ENCODE measurements at places on chromosomes 11 and 22.

DNA sequence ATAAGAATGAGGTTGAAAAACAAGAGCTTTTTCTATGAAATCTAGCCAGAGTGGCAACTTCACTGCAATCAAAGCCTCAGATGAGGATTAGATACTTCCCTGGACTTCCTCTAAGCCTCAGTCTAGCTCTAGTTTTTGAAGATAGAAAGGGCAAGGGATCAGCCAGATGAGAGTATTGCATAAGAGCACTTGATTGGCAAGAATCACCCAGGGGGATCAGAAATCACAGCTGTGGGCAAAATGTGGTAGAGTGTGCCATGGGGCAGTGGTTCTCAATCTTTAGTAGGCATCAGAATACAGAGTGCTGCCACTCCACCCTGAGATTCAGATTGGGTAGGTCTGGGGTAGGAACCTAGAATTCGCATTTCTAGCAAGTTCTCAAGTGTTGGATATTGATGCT is 82.4 kb downstream of the EXT2 start:
- DNase-seq, result no peak

- no peak for DNase-seq
Measured at GRCh38 chr11:10868352-10868751, 10.5 kb upstream of the ZBED5 start.

DNA sequence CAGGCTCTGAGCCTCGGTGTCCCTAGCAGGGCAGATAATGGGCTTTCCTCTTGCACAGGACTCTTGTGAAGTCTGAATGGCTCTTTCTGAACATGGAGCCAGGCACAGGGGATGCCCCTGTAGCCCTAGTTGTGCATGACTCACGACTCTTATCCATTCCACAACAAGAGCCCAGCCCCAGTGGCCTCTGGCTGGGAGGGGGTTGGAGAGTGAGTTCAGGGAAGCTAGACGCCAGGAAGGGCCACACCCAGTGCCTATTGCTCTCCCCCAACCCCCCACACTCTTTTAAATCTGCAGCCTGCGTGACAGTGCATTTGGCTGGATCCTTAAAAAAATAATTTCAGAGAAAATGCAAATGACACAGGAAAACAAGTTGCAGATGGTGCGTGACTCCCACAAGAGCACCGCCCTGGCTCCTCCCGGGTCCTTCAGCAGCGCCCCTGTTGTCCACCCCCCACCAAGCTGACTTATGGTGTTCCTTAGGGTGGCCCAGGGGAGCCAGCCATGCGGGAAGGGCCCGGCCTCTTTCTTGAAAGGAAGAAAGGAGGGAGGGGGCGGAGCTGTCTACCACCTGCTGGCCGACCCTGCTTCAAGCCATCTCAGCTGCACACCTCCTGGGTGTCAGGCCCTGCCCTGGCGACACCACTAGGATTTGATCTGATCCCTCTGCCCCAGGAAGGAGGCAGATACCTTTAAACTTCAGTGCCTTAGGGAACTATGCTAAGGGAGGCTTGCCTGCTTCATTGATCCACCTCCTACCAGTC is 74.7 kb downstream of the MN1 start:
- peak; percentile 78 for DNase-seq

GRCh38 chr11:86954269-86955110 is 705 bp downstream of the FZD4 start:
- DNase-seq, result peak; percentile 67

GRCh38 chr22:24496661-24497060 is 1.5 kb downstream of the UPB1 start:
- no peak for DNase-seq

DNA sequence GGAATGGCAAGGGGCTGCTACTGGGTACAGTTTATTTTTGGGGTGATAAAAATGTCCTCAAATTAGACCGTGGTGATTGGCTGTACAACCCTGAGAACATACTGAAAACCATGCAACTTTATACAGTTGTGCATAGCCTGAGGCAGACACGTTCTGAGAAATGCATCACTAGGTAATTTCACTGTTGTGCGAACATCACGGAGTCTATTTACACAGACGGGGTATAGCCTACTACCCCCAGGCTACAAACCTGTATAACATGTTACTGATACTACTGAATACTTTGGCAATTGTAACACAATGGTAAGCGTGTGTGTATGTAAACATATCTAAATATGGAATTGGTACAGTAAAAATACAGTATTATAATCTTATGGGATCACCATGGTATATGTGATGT is 23.6 kb downstream of the NARS2 start:
- DNase-seq, result no peak

DNA sequence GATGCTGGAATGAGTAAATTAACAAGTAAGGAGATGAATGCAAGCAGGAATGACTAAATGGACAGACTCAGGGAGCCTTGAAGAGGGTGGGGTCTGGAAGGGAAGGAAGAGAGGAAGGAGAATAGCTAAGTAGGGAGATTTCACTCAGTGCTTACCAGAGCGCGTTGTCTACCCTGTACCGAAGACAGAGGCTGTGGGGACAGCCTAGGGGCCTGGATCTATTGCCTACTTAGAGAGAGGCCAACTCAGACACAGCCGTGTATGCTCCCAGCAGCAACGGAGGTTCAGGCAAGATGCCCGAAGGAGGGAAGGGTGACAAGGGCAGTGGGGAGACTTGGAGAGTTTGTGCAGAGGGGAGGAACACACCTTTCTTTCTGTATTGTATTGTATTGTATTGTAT is at the start of gene FOLR2:
FOLR2 (plus strand) TSS at position 157 of the 400 bp plus-strand sequence. CDS start 1,791 bp downstream, outside the sequence.
- no peak for DNase-seq

- no peak for DNase-seq
Measured at GRCh38 chr11:130150790-130151189, 8.8 kb upstream of the ST14 start.

- no peak for DNase-seq
Measured at GRCh38 chr11:31805629-31806185, 5.4 kb downstream of the PAX6 start.

DNA sequence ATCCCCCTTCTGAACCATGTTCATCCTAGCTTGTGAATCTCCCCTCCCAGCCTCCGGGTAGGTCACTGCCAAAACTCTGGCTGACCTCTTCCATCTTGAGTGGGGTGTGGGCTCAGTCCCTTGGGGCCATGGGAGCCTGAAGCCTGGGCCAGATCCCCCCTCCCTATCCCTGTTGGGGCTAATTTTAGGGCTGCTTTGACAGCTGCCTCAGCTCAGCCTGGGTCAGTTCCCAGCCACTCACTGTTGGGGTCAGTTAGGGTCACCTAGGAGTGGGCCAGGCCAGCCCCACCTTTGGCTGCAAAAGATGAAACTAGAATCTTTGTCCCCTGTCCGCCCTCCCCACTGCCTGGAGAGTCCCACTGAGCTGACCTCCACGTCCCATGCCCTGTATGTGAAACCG is 29.8 kb upstream of the P2RY2 start:
- DNase-seq, result no peak

- peak; percentile 44 for DNase-seq
Measured at GRCh38 chr22:26800858-26801257, 143.5 kb downstream of the MIAT start.

DNA sequence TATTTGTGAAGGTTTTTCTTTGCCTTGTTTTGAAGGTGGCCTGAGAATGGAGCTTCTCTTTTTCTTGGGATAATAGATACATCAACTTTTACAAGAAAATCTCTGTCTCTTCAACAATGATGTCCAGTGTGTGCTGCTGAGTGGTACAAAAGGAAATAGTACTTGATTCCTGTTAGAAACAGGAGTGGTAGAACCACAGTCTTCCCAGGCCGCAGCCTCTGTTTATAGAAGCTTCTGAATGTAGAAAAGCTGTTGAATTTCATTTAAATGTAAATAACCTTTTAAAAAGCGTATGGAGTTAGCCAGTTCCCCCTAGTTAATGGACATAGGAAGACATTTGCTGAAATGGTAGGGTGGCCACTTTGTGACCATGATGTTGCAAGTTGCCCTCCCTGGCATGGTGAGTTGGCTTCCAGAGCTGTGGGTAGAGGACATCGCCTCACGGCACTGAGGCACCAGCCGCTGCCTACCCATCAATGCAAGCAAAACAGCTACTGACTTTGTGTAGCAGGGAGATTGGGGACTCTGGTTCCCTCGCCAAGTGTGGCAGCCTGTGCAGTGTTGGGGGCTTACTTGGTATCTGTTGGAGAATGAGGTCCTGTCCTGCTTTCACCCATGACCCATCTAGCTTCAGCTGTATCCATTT is 31.6 kb downstream of the C11orf91 start:
- no peak for DNase-seq

- DNase-seq, result no peak
Measured at GRCh38 chr22:48950151-48950915, 877.3 kb downstream of the BRD1 start.

- DNase-seq, result no peak
Measured at GRCh38 chr11:76361374-76361773, 19.6 kb downstream of the THAP12 start.

DNA sequence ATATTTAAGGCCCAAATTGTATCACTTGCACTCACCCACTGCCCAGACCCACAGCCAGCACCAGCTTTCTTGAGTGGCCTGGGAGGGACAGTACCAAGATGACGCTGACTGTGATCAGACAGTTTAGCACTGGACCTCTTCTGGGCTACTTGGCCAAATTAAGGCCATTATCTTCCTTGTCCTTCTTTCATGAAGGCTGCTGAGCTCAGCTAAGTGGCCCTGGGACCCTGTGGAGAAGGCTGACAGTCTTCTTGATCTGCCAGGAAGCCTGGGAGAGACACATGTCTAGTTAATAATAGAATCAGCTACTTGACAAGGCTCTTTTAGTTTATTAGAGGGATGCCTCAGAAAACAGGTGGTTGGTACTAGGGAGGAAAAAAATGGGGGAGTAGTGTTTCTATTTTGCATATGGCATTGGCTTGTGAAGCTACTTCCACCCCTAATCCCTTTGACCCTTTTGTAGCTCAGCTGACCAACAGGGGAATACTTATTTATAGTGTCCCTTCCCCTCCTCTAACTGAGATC is 127.9 kb upstream of the NTM start:
- DNase-seq, result peak; percentile 72

- DNase-seq, result no peak
Measured at GRCh38 chr11:125588505-125588904, 4.1 kb upstream of the STT3A start.

DNA sequence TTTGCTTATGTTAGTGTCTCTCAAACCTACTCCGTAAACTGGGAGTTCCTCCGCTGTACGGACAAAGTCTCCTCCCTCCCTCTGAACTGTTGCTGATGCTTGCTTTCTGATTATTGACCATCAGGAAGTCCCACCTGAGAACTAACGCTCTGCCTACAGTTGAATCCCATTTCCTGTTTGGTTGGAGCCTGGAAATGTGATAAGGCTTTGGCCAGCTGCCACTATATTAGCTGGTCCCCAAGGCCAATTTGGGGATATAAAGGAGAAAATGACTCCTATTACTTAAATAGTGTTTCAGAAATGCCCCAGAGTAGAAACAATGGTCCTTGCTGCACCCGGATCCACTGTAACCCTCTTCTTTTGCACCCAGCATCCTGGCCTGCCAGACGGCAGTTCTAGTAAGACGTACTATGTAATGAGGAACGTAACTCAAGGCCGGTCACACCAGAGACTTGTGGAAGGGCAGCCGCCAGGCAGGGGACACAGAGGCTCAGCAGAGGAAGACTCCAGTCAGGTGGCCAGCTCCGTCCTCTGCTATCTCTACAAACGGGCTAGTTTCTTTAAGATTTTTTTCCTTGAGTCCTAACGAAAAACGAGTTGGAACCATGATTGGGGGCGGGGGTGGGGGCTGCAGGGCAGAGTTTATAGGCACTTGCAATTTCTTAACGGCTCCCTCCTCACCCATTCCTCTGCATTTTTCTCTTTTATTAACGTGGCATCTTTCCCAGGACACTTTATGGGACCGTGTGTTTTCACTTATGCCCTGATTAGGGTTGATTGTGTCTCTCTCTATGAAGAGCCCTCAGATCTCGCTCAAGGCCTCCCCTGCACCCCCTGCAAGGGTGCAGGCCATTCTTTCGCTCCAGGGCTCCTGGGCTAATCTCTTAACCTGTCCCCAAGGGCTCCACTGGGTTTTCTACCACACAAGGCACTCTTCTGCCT is 72.8 kb upstream of the CDON start:
- DNase-seq, result no peak

DNA sequence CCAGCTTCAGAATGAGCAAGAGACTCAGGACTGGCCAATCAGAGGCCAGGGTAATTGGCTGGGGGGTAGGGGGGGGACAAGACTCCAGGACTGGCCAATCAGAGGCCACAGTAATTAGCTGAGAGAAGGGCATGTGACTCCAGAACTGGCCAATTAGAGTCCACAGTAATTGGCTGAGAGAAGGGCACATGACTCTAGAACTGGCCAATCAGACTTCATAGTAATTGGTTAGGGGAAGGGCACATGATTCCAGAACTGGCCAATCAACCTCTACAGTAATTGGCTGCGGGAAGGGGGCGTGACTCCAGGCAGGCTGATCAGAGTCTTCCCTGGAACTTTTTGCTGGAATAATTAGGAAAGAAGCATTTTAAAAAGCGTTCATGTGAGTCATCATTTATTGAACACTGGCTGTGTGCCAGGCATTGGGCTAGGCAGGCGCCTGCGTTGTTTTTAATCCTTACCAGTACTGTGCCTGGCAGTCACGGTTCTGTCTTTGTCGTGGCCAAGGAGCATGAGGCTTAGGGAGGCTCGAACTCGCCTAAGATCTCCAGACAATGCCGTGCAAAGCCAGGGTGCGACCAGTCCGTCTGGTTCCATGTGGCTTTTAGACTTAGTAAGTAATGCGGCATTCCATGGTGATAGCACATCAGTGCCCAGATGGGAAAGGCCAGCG is 508.1 kb downstream of the TBC1D22A start:
- DNase-seq, result no peak

DNA sequence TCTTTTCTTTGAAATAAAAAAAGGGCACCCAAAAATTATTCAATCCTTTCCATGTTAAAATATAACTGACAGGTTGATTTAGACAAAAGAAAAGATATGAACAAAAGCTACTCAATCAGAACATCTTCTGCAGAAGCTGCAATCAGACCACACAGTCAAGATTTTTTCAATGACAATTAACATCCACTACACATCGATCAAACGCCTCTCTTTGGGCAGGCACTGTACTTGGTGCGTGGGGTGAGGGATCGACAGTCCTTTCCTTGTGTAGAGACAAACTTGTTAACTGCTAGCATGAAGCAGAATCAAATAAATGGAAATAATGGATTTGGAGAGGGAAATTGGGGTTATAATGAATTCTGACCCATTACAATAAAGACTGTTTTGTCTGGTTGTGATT is 71.2 kb upstream of the SESN3 start:
- DNase-seq, result no peak

GRCh38 chr11:14418801-14419417 is 59.9 kb upstream of the RRAS2 start:
- DNase-seq, result no peak

- no peak for DNase-seq
Measured at GRCh38 chr22:29703569-29704195, 16.1 kb upstream of the CABP7 start.

GRCh38 chr11:118572061-118572980 is at the start of gene ARCN1:
TSS of gene ARCN1 (plus strand) at chr11:118572409. CDS start at chr11:118572548, 139 bp downstream.
- peak; percentile 93 for DNase-seq

DNA sequence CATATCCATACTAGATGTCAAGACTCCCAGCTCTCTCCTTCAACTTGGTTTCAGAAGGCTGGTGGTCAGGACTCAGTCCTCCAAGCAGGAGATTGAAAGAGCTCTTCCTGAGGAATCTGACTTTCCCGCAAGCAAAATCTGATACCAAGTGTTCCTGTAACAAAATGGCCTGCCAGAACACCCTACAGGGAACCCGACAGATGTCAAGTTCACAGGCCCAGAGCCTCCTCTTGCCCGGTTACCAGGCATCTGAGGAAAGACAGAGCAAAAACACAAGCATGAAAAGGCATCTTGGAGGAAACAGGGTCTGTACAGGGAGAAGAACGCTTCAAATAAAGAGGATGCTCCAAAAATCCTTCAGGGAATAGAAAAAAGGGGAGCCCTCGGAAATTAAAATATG is 8.7 kb upstream of the KCNJ5 start:
- no peak for DNase-seq

Measured in tongue (tissue), 3 donors.